Common myeloid progenitor, CD34-positive (primary cell): ENCODE measurements at places on chromosomes 1 and 21.

DNA sequence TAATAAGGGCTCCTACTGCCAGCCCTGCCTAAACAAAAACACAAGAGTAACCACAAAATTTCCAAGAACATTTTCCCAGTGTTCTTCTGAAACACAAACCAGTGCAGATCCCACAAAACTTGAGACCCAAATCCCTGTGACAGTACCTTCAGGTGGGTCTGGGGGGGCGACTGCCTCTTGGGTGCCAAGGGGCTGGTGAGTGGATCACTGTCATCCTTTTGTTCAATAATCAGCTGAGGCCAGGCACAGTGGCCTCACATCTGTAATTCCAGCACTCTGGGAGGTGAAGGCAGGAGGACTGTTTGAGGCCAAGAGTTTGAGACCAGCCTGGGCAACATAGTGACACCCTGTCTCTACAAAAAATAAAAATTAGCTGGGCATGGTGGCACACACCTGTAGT, 87.6 kb downstream of the GLIS1 start:
- no peak for DNase-seq

GRCh38 chr1:64955097-64956009, 11.0 kb downstream of the JAK1 start:
- no peak for DNase-seq

- DNase-seq: no peak
These were observed 74.3 kb downstream of the SIPA1L2 start for GRCh38 chr1:232555494-232556210.

- DNase-seq: no peak
These were observed 1.9 kb downstream of the PSMG1 start for GRCh38 chr21:39181205-39181818.

DNA sequence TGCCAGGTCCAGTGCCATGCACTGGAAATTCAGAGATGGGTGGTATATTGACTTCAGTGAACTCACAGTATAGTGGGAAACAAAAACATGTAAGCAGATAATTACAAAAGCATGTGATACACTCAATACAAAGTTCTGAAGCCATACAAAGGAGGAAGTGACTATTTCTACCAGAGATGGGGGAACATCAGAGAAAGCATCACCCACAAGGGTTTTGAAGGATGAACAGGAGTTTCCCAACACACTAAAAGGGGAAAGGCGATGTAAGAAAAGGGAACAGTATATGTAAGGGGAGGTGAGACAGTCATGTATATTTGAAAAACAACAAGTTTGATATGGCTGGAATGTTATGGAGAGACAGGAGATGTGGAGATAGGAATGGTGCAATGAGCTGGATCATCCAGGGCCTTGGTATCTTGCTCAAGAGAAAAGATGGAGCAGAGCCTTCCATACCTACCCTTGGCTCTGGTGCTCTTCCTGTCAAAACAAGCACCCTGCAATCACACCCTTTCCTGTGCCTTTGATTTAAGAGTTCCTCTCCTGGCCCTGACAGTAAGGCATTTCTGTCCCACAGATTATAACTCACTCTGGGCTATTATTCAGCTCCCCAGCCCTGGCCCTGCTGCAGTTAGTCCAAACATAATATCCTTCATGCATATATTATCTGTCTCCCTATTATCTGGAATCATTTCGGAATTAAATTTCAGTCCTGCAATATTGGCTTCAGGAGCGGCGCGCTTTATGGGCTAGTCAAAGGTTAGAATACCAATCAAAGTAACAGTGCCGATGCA, 60.5 kb downstream of the DMAP1 start:
- DNase-seq: no peak

GRCh38 chr1:212646588-212646987, 38.0 kb downstream of the ATF3 start:
- DNase-seq: no peak

DNA sequence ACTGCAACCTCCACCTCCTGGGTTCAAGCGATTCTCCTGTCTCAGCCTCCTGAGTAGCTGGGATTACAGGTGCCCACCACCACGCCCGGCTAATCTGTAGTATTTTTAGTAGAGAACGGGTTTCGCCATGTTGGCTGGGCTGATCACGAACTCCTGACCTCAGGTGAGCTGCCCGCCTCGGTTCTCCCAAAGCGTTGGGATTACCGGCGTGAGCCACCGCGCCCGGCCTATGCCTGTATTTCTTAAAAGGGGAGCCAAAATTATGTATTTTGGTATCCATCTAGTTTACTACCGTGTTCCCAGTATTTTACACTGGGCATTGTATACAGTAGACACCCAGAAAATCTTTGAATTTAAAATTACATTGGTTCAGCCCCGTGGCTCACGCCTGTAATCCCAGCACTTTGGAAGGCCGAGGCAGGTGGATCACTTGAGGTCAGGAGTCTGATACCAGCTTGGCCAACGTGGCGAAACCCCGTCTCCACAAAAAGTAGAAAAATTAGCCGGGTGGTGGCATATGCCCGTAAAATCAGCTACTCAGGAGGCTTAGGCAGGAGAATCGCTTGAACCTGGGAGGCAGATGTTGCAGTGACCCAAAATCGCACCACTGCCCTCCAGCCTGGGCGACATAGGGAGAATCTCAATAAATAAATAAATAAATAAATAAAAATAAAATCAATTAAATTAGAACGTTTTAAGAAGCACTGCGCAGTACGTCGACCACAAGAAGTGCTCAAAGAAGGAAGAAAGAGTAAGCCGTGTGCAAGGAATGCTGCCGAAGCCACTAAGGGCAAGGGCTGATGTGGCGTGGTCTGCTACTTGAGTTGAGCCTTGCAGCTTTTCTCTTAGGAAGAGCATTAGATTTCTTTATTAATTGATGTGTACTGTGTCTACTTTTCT, 1.5 kb upstream of the THRAP3 start:
- no peak for DNase-seq

GRCh38 chr1:52663716-52664115, 30.7 kb downstream of the SHISAL2A start:
- no peak for DNase-seq

DNA sequence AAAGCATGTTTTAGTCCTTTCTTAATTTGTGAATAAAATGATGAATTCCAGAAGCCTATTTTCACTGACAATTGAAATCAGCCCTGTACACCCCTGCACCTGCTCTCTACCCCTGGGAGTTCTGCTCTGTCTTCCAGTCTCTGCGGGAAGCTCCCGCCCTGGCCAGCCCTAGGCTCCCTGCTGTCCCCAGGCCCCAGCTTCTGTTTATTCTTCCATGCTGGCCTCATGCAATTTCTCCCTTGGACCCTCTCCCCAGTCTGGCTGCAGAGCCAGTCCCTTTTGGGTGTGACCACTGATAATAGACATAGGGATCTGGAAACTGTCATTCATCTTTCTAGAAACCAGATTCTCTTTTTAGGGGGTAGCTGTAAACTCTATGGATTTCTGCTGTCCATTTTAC, 258.6 kb downstream of the GRIK3 start:
- no peak for DNase-seq

GRCh38 chr1:75099581-75099980, 34.6 kb upstream of the LHX8 start:
- DNase-seq: no peak

- no peak for DNase-seq
These were observed 28.5 kb downstream of the KCND3 start for GRCh38 chr1:111961016-111961415.

DNA sequence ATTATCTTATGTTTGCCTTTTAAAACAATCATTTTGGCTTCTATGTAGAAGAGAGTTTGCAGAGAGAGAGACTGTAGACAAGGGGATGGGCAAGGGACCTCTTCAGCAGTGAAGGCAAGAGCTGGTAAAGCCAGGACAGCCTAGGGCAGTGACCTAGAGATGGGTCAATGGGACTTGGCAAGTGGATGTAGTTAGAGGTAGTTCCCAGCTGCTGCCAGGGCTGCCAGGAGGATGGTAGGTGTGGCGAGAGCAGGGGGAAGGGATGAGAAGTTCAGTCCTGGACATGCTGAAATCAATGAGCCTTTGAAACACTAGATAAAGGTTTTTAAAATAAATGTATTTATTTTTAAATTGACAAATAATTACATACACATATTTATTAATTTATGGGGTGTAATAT, 6.4 kb upstream of the SPRR5 start:
- DNase-seq: no peak

DNA sequence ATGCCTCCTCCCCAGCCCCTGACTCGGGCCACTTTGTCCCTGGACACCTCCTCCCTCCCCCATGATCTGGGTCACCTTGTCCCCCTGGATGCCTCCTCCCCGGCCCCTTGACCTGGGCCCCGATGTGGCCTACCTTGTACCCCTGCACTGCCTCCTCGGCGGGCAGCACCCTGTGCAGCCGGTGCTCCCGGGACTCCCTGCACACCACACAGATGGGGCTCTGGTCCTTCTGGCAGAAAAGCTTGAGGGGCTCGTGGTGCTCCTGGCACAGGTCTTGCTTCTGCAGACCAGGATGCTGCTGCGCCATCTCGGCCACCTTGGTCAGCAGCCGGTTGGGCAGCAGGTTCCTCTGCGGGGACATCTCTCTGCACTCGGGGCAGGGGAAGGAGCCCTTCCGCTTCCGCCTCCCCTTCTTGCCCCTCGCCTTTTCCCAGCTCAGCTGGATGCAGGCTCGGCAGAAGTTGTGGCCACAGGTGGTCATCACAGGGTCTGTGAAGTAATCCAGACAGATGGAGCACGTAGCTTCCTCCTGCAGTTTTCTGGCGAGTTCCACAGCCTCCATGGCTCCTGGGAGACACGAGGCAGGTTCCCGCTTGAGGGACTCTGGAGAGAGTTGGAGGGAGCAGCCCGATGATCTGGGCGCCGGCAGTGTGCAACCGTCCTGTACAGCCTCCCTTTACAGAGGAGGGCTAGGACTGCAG, 2.0 kb downstream of the TRIM17 start:
- DNase-seq: no peak

GRCh38 chr1:28173151-28173979, 3.1 kb downstream of the PTAFR start:
- DNase-seq: peak; percentile 40

GRCh38 chr21:17526776-17527175, 13.9 kb downstream of the CXADR start:
- no peak for DNase-seq

GRCh38 chr1:96837781-96838216, 116.2 kb downstream of the PTBP2 start:
- DNase-seq: no peak
